ENCODE measurements at places on chromosomes 1 and 21. TPM values are rescaled to one million over a fixed set of nuclear protein-coding genes. Genes with fewer than 3 reads are reported as not detected.

ABCA4 gene
- total RNA-seq: 0.19 TPM

SPATA45 gene
- not detected for total RNA-seq

PIGV gene
- 15.2 TPM for total RNA-seq

FBXO2 gene
- total RNA-seq: 10.8 TPM

TSPAN1 gene
- total RNA-seq: 1.5 TPM

TMEM82 gene
- total RNA-seq: not detected

SAMD13 gene
- total RNA-seq: 2.5 TPM

FMO3 gene
- total RNA-seq: 6.2 TPM

ATP1A4 gene
- 2.1 TPM for total RNA-seq

ABL2 gene
- total RNA-seq: 37.3 TPM

DYNLT5 gene
- total RNA-seq: 1.4 TPM

PEF1 gene
- 92.1 TPM for total RNA-seq

TAF13 gene
- total RNA-seq: 51.5 TPM

ST6GALNAC5 gene
- total RNA-seq: 8.7 TPM

ACTN2 gene
- 11.4 TPM for total RNA-seq

PLEKHN1 gene
- total RNA-seq: not detected

OR2L13 gene
- total RNA-seq: not detected

ECM1 gene
- 32.9 TPM for total RNA-seq

LCE3A gene
- total RNA-seq: not detected

PROK1 gene
- not detected for total RNA-seq

TMOD4 gene
- 1.5 TPM for total RNA-seq

CFHR4 gene
- total RNA-seq: not detected

TRIM63 gene
- total RNA-seq: not detected

GCLM gene
- total RNA-seq: 4.2 TPM

LCE2B gene
- not detected for total RNA-seq

MCOLN3 gene
- 2.1 TPM for total RNA-seq

SH3D21 gene
- 1.7 TPM for total RNA-seq

CATSPERE gene
- 2.5 TPM for total RNA-seq

RNU1-4 gene
- total RNA-seq: not detected

HSD17B7 gene
- total RNA-seq: 6.5 TPM

USH2A gene
- total RNA-seq: 1.9 TPM

TEX38 gene
- total RNA-seq: not detected

ADARB1 gene
- total RNA-seq: 231 TPM

GBP7 gene
- not detected for total RNA-seq

PRRX1 gene
- total RNA-seq: 31.2 TPM

LGR6 gene
- 1.2 TPM for total RNA-seq

TRIM17 gene
- not detected for total RNA-seq

ACTL8 gene
- total RNA-seq: not detected

KCNJ10 gene
- total RNA-seq: not detected

FCRL4 gene
- not detected for total RNA-seq

Data from esophagus muscularis mucosa (tissue), 4 donors.